ENCODE measurements at places on chromosomes 12 and 14.

DNA sequence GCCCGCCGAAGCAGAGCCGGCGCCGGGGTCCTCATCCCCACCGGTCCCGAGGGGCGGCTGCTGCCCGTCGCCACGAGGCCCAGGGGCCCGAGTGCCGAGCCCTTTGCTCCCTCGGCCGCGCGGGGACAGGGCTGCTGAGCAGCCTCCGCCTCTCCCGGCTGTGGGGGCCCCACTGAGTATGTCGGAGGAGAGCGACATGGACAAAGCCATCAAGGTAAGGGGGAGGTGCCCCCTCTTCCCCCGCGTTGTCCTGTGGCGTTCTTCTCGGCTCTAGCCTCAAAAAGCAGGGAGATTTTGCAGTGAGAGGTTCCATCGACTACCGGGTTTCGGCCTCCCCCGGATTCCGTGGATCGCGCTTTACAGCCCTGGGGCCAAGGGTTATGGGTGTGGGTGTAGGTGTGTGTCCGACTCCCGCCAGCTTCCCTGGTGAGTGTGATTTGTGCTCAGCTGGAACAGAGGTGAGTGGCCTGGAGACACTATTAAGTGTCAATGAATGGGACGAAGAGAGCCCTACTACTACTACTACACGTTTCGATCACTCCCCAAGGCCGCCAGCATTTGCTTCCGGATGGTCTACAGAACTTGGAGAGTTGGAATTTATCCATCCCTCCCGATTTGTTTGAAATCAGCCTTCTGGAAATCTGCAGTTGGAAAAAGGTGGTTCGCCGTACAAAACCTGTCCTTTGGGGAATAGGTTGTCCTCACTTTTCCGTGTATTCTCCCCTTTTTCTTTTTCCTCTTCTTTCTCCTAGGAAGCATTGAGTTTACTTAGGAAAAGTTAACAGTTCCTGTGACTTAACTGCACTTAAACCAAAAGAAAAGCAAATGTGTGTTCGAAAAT is 748 bp downstream of the MAPKAPK5 start:
- DNase-seq, result no peak

DNA sequence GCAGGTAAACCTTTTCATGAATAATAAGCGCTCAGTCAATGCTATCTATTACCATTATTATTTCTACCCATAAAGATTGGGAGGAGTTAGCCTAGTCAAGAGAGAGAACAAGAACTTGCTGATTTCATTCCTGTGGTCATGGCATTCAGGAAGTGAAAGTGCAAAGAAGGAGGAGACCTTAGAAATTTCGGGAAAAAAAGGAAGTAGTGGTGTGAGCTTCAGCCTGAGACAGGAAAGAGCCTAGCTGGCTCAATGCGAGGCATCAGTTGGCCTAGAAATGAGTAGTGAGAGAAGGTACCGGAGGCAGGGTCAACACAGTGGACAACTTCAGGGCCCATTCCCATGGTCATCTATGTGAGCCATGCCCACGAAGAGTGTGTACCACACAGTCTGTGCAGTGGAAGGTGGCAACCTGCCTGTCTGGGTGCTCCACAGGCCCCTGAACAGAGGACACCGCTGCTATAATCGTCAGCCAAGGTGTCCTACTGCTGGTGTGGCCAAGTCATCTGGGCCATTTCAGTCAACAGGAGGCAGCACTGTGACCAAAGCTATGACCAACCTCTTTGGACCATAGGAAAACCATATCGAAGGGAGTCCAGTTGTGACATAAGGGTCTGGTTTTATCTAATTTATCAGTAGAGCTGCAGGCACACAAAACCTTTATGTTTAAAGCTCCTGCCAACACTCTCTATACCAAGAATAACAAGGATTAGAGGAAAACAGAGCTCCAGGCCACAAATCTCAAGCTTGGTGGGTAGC is 16.2 kb upstream of the STON2 start:
- no peak for DNase-seq

GRCh38 chr14:92135269-92135668 is 13.5 kb downstream of the CPSF2 start:
- no peak for DNase-seq

- no peak for DNase-seq
These were observed 43.0 kb downstream of the NCOR2 start for GRCh38 chr12:124524231-124524925.

GRCh38 chr12:10153271-10154144 is 18.4 kb downstream of the OLR1 start:
- peak; percentile 72 for DNase-seq

GRCh38 chr12:40375076-40375475 is 150.3 kb downstream of the LRRK2 start:
- no peak for DNase-seq

DNA sequence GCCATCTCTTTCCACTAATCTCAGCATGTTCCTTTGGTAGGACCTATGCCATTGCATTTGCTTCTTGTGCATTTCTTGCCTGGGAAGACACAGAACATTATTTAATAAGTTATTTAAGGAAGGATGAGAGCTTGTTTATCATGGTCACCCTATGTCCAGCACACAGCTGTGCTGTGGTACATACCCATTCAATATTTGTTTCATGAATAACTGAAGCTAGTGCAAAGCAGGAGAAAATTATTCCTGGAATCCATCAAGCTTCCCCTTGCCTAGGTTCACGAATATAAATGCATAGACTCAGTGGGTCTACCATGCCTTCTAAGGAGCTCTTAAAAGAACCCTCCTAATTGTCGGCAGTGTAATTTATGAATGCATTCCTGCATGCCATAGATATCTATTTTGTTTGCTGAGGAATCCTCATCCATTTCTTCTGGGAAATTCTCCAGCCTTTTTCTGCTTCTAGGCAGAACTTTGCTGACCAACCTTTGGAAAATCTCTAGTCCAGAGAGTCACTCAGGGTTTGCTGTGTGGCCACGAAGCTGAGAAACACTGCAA is 599.8 kb upstream of the TMEM132C start:
- DNase-seq, result no peak

GRCh38 chr12:21296751-21297406 is 37.8 kb downstream of the SLCO1A2 start:
- no peak for DNase-seq

DNA sequence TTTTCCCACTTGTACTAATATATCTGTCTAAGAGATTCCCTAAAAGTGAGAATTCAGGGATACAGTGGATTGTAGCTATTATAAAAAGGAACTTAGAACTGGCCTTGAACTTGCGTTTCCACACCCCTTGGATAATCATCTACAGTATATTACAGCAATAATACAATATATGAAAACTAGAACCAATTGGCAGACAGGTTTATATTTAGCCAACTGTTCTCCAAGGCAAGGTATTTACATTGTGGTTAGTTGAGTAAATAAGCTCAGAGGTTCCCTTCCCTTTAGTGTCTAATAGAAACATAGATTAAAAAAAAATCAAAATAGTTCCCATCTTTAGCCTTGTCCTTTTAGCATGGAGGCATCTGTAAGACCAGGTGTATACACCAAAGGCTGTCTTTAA is 42.1 kb downstream of the LIMA1 start:
- DNase-seq, result no peak

GRCh38 chr12:94507455-94507854 is 47.8 kb upstream of the CEP83 start:
- DNase-seq, result no peak

DNA sequence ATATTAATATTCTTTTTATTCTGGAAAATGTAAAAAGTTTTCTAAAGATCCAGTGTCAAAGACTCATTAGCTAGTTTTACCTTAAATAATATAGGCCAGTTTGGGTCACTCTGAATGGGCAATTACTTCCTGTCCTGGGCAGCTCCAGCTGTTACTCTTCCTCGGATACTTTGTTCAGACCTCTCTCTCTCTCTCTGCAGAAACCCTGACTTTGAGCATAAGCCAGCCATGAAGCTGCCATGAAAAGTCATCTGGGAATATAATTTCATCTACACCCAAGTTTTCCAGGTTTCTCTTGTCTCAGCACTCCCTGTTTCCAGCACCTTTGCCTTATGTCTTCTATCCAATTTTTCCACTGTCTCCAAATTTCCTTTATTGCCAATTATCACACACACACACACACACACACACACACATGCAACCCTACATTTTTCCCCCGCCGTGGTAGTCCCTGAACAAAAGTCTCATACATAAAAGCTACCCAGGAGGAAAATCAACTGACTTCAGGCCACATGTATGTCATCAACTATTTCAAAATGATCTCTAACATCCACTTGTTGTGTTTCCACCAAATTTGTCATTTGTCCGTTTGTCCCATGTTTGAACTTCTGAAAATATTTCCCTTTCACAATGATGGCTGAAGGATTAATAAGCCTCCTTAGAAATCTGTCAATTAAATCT is 318.1 kb downstream of the SSPN start:
- no peak for DNase-seq

- no peak for DNase-seq
These were observed 707 bp downstream of the DHRS1 start for GRCh38 chr14:24298892-24299254.

DNA sequence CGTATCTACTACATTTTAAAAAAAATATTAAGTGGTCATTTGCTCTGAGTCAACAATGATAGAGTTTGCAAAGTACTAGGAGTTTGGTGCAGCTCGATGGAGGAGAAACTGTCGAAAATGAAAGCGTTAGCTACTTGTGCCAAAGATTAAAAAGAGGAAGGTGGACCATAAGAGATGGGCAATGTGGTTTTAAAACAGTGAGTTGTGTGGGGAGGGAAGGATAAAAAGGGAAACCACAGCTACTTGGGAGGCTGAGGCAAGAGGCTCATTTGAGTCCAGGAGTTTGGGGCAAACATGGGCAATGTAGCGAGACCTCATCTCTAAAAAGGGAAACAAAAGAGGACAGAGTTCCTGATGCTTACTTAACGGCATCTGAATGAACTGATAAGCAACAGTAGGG is 18.2 kb upstream of the STRAP start:
- no peak for DNase-seq

DNA sequence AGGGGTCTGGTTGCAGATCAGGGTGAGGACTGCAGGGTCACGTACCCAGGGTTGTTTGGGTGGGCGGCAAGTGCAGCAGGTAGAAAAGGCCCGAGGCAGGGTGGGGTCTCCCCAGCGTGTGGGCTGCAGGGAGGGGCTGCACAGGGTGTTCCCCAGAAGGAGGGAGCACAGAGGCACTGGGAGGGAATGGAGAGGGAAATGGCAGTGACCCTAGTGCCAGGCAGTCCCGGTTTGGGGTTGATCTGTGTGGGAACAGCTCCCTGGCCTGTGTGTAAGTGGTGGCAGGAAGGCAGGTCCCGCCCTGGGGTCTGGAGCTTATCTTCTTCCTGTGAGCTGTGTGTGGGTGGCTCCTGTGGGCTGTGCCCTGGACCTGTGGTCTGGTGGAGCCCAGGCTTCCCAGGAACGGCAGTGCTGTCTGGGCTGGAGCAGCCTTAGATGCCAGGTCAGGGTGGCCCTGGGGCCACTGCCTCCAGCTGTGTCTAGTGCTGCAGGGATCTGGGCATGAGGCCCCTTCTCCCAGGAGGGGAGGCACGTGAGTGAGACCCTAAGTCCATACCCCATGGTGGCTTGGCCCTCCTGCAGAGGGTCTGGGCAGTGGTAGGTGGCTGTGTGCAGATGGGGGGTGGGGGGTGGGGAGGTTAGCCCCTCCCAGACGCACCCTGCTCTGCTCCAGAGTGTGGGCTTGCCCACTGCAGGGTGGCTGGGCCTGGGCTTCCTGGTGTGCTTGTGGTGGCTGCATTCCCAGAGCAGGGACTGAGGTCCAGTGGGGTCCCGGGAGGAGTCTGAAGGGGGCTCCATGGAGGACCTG is 363.5 kb downstream of the TMEM121 start:
- no peak for DNase-seq

- no peak for DNase-seq
These were observed 2.9 kb upstream of the HOXC12 start for GRCh38 chr12:53951577-53952334.

DNA sequence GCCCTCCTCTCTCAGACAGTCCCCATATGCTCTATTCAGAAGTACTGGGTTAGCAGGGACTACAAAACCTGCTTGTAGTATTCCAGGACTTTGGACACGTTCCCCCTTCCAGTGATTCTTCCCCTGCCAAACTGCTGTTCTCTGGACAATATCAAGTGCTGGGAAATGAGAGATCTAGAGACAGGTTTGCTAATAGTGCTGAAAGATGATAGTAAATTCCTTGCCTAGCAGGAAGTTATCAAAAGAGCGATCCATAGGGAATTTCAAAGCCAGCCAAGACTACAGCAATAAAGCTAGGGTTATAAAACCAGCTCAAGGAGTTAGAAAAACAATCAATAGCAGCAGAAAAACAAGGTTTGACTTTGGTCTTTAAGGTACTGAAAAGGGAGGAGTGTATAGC is 15.2 kb downstream of the SLC7A8 start:
- DNase-seq, result no peak

- DNase-seq, result no peak
These were observed 27.0 kb downstream of the GPR19 start for GRCh38 chr12:12669020-12669419.

DNA sequence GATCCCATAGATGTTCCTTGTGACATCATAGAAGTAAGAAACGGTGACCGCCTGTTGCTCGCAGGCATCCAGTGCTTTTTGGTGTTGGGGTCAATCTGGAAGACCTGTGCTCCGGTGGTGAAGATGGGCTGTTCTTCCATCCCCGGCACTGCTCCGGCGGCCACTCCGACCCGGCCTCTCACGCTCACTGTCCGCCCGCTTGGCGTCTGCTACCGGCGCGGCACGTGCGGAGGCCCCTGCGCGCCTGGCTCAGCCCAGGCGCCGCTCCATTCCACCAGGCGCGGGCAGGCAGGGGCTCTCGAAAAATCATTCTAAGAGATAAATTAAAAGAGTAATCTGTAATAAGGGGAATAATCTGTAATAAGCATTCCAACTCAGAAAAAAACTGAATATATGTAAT is 934.5 kb downstream of the TMEM121 start:
- DNase-seq, result no peak

DNA sequence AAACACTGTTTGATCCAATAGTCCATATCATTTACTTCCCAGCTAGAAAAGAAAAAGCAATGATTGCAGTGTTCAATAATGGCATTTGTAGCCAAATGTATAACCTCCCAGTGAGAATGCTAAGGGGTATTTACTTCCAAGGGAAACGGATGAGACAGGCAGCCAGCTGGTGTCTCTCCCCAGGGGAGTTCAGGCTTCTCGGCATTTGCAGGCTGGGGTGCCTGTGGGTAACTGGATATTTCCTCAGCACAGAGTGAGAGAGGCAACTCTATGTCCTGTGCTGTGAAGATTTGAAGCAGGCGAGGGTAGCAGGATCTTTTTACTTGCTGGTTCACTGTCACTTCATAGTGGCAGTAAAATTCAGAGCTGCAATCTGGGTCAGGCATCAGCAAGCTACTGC is 1455.6 kb upstream of the TMEM132C start:
- no peak for DNase-seq

GRCh38 chr14:73394317-73394716 is 64.0 kb downstream of the NUMB start:
- no peak for DNase-seq

- no peak for DNase-seq
These were observed 437.6 kb downstream of the RERGL start for GRCh38 chr12:17652436-17652835.

- no peak for DNase-seq
These were observed 61.7 kb upstream of the ST8SIA1 start for GRCh38 chr12:22396253-22396652.

- DNase-seq, result no peak
These were observed 9.4 kb upstream of the GPR132 start for GRCh38 chr14:105074601-105075053.

Measured in neuronal stem cell (in vitro differentiated cells).